DND-41 (cell line): ENCODE measurements at places on chromosomes 2 and 18.

GRCh38 chr18:8742387-8743361, 37.3 kb downstream of the MTCL1 start:
- DNase-seq, result no peak

DNA sequence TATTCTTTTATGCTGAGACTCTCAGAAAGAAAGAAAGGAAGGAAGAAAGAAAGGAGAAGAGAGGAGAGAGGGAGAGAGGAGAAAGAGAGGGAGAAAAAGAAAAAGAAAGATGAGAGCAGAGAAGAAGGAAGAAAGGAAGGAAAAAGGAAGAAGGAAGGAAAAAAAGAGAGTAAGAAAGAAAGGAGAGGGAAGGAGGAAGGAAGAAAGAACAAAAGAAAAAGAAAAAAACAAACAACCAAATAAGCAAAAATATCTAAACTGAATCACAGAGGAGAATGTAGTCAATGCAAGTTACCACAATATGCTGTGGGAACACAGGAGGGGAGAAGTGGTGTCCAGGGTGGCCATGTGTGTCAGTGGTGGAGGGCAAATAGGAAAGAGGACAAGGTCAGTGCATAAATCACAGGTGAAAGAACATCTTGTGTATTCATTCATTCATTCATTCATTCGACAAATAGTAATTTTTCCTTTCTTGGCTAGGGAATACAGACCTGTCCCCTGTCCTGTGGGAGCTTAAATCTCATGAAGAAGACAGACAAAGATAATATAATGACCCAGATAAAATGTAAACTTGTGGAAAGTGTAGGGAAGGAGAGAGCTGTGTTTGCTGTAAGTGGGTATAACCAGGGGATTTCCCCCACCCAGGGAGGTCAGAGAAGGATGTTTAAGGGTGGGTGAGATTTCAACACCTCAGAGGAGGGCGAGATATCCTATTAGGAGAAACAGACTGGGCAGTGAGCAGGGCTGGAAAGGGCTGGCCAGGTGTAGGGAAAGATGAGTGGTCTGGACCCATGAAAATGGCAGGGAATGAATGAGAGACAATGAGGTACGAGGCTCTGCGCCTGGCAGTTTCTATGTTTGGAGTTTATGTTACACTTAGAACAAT, 50.7 kb downstream of the IL1R2 start:
- DNase-seq, result no peak

DNA sequence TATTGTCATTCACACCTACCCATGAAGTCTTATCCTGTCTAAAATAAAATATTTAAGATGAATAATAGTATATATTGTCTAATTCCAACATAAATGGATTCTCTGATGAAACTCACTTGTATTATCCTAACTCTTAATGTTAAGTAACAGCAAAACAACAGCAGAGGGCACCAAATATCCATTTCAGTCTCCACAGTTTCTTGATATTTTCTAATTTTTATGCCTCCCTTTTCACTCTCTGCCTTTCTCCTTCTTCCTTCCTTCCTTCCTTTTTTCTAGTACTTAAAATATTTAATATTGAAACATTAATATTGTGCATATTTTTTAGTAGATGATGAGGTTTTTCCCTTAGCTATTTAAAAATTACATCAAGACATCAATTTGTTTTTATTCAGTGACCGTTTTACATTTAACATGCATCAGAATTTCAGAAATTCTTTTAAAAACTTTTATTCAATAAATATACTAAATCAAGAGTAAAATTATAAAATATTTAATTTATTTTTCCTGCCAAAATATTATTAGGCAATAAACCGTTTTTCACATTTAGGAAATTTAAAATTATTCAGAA, 97.6 kb downstream of the WDR7 start:
- DNase-seq, result no peak

- no peak for DNase-seq
Observed at GRCh38 chr2:178211460-178211859, 17.1 kb downstream of the OSBPL6 start.

DNA sequence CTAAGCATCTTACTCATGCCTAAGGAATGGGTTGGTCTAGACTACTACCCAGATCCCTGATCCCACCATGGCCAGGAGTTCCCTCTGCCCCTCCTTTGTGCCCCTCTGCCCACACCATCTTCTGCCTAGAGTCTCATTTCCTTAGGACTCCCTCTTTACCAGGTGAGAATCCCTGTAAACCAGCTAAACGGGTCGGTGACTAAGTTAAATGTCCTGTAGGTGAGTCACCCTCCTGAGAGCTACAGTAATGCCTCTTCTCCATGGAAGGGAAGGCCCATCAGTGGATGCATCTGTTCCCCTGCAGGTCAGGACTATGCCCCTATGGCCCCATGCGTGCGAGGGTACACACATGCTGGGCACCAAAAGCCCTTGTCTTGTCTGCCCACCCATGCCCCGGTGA, 25.4 kb downstream of the PTGR3 start:
- DNase-seq, result no peak
